ENCODE measurements at places on chromosomes 5 and 9.

DNA sequence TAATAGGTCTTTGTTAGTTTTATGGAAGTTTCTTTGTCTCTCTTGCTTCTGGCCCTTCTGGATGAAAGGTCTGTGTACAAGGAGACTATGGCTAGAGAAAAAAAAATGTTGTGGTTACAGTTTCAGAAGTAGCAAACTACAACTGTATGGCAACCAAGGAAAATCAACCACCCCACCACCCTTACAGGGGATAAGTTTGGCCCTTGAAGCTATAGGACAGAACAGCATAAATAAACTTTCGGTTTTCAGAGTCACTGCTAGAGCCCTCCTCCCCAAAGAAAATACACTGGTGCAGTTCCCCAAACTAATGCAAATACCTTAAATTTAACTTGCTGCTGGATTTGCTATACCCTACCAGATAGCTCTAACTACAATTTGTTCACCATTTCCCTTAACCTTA, 1216.7 kb downstream of the EFNA5 start:
- DNase-seq, result no peak

DNA sequence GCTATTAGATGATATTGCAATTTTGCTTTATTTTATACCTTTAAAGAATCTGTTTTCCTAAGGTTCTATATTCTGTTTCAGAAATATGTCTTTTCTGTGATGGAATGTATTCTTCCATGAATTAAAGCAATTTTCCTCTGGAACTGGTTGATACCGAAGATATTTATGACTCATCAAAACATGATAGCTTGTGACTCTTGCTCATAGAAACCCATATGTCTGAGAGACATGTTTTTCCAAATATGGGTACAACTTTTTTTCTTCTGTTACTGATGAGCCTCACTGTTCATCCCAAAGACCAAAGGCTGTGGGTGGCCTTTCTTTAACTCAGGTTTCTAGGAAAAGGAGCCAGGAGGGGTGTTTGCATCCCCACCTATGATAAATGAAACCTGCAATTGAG, 126.1 kb upstream of the PAPPA start:
- DNase-seq, result no peak

GRCh38 chr5:164191240-164191639, 685.8 kb downstream of the MAT2B start:
- no peak for DNase-seq

GRCh38 chr5:150153957-150154617, 1.6 kb downstream of the PDGFRB start:
- no peak for DNase-seq

GRCh38 chr5:176850371-176851245, 40.2 kb downstream of the UNC5A start:
- no peak for DNase-seq

Data from CD4-positive, alpha-beta T cell treated with Interleukin-15 for 4 hours (primary cell).